ENCODE measurements at places on chromosomes 1 and 21.

- DNase-seq = no peak
These were observed 49.4 kb downstream of the SRRM1 start for GRCh38 chr1:24692351-24692980.

DNA sequence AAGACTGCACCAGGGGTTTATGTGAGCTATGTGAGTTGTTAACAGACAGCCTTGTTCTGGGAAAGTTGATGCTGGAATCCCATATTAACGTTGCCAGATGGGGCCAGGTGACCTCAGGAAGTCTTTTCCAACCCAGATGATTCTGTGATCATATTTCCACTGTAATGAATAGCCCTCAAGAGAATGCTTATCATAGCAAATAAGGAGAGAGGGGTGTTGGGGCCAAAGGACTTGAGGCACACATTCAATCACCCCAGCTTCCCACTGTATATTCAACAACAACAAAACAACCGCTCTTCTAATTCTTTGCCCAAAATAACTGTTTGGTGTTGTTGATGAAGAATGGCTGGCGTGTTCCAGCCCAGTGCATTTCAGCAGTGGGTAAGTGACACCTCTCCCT lies 14.1 kb downstream of the ZNF697 start:
- no peak for DNase-seq

- no peak for DNase-seq
These were observed 64.0 kb downstream of the KCNAB2 start for GRCh38 chr1:6109688-6110087.

- DNase-seq = no peak
These were observed 387.3 kb downstream of the LMX1A start for GRCh38 chr1:164969253-164969652.

DNA sequence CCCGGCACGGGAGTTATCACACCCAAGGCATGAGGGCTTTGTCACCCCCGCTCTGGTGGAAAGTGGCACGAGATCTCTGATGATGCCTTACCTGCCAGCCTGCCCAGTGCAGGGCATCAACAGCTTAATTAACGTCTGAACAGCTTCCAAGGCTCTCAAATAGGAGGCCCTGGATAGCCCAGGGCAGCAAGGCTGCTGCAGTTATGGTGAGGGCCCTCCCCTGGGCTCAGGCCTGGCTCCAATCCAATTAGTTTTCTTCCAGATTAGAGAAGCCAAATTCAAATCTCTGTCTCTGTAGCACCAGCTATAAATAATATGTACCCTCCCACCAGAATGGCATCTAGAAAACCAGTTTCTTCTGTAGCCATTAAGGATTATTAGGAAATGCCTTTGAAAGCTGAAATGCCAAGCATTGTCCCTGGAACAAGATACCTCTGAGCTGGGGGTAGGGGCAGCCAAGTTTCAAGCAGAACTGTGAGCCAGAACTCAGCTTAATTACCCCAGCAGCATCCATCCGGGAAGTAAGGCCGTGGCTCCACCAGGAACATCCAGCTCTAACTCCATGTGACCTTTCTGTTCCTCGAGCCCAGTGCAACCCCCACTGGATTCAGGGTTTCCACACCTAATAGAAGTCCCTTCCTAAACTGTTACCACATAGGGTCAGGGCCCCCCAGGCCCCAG lies 12.5 kb downstream of the QSOX1 start:
- DNase-seq = no peak

- DNase-seq = no peak
These were observed 992 bp upstream of the USP48 start for GRCh38 chr1:21783679-21784603.

DNA sequence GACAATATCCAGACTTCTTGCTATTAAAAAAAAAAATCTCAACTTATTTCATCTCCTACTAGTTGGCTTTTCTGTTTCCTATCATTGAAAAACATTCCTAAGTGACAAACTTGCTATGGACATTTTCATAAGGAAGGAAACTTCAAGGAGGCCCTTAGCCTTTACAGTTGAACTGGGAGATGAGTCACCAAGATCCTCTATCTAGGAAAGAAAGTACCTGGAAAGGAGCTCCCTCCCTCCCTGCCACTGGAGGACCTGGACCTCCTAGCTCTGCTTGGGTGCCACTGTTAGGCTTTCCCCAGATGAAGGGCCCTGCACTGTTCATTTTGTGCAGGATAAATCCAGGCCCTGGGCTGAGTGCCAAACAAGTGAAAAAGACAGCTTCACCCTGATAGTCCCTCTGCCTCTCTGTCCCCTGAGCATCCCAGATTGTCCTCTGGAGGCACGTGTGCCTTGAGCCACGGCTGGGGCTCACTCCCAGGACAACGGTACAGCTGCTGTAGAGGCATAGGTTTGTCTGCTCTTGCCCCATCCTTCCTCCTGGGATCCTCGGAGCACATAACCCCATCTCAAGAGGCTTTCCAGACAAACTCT lies 40.2 kb upstream of the SOX13 start:
- no peak for DNase-seq

DNA sequence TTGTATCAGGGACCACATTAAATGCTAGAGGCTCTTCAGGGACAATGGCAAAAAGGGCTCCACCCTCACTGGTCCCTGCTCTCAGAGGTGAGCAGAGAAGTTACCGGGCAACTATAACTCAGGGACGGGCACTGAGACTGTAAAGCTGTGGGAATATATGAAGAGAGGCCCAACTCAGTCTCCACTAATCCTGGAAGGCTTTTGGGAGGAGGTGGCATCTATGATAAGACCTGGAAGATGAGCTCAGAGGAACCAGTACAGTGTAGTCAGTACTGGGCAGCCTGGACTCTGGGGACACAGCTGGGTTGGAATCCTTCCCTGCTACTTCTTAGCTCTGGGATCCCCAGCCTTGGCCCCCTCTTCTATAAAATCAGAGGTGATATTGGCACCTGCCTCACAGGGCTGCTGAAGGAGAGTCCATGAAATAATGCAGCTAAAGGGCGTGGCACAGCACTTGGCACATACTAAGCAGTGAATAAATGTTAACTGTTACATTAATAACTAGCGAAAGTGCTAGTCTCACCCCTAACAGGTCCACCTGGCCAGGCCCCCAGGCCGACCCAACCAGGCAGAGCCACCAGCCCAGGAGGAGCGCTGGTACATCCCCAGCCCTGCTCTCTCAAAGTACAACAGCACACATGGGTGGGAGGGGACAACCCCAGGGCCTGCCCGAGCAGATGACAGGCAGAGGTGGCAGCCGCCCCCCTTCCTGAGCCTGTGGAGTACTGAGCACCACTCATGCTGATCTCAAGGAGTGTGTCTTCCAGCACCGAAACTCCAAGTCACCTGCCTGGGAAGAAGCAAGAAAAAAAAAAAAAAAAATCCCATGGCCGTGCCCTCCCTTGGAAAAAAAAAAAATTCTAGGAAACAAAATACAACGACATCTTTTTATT lies 62.7 kb downstream of the CASZ1 start:
- DNase-seq = no peak

- no peak for DNase-seq
These were observed 336.9 kb downstream of the KCNT2 start for GRCh38 chr1:196271212-196271947.

DNA sequence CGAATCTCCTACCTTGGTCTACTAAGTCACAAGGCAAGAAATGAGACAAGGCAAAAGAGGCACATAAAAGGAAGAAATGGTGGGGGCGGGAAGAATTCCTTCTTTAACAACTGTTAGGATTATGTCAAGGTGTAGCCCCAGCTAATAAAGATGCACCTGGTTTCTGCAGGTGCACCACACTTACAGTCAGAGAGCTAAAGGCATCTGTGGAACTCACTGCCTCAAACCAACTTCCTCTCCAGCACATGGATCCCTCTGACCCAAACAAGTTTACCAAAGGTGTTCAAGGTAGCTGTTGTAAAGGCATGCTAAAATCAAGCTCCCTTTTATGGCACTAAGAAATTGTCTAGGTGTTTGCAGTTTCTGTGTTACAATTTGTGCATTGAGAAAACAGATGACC lies 38.1 kb downstream of the TGFBR3 start:
- no peak for DNase-seq

DNA sequence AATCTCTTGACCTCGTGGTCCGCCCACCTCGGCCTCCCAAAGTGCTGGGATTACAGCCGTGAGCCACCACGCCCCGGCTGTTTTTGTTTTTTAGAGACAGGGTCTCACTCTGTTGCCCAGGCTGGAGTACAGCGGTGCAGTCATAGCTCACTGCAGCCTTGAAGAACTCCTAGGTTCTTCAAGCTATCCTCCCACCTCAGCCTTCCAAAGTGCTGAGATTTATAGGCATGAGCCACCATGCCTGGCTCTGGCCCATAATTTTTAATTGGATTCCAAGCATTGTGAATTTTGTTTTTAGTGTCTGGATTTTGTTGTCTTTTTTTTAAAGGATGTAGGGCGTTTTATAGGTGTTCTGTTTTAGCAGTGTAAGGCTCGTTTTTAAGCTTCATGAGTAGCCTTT lies 28.6 kb upstream of the TXLNA start:
- no peak for DNase-seq

- no peak for DNase-seq
These were observed 34.7 kb upstream of the GPR25 start for GRCh38 chr1:200837931-200838571.

- no peak for DNase-seq
These were observed 47.2 kb downstream of the LAMC1 start for GRCh38 chr1:183070234-183070922.

DNA sequence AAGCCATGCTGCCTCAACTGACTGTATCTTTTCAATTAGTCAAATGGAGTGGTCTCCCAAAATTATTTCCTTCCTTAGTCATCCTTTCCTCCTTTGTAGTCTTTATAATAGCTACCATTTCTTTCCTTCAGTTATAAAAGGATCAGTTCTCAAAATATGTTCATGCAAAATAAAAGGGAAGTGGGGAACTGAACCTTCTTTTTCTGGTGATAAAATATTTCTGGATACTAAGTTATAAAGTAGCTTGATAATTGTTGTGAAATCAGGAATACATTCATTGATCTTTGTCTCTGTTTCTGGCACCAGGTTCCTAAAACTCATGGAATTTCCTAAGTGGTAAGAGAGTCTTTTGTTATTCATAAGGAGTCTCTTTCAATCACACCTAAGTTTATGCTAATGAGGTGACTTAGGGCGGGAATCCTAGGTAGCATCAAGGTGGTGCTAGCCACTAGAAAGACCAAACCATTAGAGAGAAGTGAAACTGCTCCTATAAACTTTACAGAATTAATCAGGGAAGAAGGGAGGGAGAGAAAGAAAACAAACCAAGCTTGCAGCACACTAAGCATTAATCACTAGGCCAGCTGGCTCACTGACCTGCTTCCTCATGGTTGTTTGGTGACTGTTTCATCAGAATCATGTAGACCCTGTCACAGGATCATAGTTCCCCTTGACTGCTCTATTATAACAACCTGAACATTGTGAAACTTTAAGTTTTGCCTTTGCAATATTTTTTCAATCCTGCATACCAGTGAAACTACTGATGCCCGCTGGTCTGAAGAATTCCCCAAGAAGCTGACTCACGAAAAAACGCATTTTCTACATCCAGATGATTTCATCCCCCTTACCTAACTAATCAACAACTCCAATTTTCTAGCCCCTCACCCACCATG lies 161.6 kb upstream of the PTBP2 start:
- DNase-seq = no peak

- no peak for DNase-seq
These were observed 83.2 kb downstream of the APP start for GRCh38 chr21:26087223-26087918.

DNA sequence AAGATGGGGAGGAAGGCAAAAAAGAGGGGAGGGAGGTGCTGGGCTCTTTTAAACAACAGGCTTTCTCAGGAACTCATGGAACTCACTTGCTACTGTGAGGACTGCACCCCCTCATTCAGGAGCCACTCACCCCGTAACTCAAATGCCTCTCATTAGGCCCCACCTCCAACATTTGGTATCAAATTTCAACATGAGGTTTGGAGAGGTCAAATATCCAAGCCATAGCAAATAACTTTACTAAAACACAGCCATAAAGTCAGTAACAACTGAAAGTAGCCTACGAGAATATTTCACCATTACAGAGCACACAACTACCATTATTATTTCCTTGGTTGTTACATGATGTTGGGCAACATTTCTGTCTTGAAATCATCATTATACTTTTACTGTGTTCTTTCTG lies 13.1 kb upstream of the DMRTB1 start:
- DNase-seq = no peak

DNA sequence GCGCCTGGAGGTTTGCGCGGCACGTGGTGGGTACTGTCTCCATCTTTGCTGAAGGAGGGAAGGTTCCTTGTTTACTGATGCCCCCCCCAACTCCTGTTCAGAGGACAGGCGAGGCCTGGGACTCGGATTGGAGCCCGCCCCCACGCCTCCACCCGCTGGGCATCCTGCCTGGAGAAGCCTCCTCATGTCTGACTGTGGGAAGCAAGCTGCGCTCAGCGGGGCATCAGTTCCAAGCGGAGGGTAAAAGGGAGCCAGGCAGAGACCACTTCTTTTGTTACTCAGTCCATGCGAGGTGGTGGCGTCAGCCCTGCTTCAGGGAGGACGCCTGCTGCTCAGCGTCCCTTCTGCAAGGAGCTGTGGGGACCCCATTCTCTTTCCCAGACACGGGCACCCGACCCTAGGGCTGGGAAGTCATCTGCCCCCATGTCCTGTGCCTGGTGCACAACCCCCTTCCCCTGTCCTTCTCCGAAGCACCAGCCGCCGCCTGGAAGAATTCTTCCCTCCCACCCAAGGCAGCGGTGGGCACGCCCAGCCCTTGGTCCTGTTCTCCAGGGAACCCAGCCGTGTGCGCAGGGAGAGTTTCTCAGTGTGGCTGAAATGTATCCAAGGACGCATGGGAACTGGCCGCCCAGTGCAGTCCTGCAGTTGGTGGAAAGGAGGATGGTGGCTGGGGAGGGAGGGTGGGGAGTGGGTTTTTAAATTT lies 414.0 kb downstream of the CAMTA1 start:
- DNase-seq = no peak
